Stimulated activated CD8-positive, alpha-beta memory T cell treated with anti-CD3 and anti-CD28 coated beads, Interleukin-15, amount 100 ng/mL, for 4 hours (primary cell): ENCODE measurements at places on chromosomes 11 and 22.

DNA sequence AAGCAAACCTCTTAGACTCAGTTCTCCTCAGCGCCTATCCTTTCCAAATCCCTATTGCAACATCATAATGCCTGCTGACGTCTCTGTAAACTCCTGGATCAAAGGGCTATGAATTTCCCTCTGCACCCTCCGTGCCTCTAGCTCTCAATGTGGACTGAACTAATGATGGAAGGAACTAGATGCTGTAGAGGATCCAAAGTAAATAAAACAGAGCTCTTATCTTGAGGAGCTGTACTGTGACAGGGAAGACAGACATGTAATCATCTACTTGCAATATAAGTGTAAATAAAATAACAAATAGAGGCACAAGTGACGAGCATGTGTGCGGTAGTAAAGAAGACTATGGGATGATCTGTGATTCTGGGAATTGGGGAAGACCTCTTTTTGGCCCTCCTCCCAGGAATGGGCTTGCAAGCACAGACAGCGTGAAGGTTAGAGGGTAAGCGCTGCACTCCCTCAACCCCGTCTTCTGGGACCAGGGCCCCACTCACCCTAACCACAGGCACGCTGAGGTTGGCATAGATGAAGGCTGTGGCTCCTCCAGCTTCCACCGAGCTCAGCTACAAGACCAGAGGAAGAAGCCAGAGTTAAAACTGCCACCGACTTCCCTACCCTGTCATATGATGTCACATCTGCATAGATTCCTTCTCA, 42.2 kb downstream of the P4HA3 start:
- no peak for DNase-seq

DNA sequence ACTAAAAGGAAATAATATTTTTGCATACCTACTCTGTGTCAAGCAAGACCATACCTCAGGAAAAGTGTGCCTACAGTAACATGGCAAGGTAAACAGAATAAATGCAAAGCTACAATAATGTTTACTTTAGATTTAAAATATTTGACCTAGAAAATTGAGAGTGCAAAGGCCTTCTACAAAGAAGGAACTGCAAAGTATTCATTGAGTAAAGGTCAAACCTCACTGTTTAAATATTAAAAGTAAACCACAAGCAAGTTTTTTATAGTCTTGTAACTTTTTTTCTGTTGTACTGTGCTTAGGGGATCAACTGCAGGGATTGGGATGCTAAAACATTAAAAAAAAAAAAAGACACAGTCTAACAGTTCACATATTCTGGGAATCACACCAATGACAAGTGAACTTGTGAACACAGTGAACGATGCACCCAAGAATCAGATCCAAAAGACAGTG, 48.8 kb downstream of the CWF19L2 start:
- no peak for DNase-seq

GRCh38 chr22:28817919-28818859, 17.8 kb upstream of the XBP1 start:
- no peak for DNase-seq

- DNase-seq = no peak
Measured at GRCh38 chr11:995752-996420, 40.6 kb downstream of the MUC6 start.

- no peak for DNase-seq
Measured at GRCh38 chr11:16087886-16088285, 268.5 kb downstream of the SOX6 start.

- no peak for DNase-seq
Measured at GRCh38 chr11:123330948-123331347, 99.1 kb upstream of the GRAMD1B start.

GRCh38 chr22:33684087-33684486, 236.2 kb downstream of the LARGE1 start:
- no peak for DNase-seq

GRCh38 chr11:113242767-113243397, 71.5 kb upstream of the TTC12 start:
- no peak for DNase-seq

DNA sequence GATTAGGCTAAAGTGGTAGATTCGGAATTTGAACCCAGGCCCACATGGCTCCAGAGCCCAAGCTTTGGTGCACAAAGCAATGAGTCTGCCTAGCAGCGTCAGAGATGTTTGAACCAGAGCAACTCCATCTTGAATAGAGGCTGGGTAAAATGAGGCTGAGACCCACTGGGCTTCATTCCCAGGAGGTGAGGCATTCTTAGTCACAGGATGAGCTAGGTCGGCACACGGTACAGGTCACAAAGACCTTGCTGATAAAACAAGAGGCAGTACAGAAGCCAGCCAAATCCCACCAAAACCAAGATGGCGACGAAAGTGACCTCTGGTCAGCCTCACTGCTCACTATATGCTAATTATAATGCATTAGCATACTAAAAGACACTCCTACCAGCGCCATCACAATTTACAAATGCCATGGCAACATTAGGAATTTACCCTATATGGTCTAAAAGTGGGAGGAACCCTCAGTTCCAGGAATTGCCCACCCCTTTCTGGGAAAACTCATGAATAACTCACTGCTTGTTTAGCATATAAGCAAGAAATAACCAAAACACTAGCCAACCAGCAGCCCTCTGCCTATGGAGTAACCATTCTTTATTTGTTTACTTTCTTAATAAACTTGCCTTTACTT, 40.3 kb upstream of the DAGLA start:
- DNase-seq = no peak

DNA sequence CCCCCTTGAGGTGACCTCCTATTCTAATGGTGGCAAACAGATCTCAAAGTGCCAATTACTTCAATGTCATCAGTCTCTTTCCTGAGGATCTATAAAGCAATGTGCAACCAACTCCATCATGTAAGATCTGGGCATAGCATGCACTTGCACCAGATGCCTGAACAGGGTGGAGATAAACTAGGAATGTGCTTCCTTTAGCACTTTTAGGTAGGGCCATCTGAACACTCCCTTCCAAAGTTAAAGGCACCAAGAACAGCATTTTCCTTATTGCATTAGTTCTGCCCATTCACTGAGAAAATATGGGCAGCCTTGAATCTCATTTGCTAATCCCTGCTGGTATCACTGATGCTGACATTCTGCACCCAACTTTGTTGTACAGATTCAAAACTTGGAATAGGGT, 112.0 kb downstream of the SGSM3 start:
- DNase-seq = no peak

DNA sequence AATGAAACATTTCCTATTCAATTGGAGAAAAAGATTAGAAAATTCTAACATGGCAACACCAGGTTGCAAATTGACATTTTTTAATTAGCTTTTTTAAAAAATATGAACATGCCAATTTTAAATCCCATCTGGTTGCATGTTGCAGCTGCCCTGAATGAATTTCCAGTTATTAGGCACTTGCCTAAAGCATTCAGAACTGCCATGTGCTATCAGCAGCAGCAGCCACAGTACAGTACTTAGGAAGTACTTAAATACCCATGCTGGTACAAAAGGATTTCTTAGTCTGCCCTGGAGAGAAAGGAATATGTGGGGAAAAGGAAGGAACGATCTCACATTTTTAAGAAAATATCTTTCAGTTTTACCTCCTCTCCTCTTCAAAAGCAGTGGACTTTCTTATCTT, 46.2 kb downstream of the FAM168A start:
- DNase-seq = no peak

GRCh38 chr11:75475767-75476650, 43.0 kb upstream of the KLHL35 start:
- no peak for DNase-seq

DNA sequence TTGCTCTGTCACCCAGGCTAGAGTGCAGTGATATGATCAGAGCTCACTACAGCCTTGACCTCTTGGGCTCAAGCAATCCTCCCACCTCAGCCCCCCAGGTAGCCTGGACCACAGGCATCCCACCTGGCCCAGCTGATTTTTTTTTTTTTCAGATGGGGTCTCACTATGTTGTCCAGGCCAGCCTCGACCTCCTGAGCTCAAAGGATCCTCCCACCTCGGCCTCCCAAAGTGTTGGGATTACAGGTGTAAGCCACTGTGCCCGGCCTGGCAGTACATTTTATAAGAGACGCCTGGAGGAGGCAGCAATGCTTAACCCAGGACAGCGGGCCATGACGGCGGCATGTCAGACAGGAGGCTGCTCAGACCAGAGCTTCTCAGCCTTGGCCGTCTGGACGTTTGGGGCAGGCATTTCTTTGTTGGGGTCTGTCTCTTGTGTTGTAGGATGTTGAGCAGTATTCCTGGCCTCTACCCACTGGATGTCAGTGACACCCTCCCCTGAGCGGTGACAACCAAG, 4.3 kb downstream of the LGALS2 start:
- no peak for DNase-seq

- no peak for DNase-seq
Measured at GRCh38 chr11:27205250-27205649, 157.8 kb downstream of the CCDC34 start.

DNA sequence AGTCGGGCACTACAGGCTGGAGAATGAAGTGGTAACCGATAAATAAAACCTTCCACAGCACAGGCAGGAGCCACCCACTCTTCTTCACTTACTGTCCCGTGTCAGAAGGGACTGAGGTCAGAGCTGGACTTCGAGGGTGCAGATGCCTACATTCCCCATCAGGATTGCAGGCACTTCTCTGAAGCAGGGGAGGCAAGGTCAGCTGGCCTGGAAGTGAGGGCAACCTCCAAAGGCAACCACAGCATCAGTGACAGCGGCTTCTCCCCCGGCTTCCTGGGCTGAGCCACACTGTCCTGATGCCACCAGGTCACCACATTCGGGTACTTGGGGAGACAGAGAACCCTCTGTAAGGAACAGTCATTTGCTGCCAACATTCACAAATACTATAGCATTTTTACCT, 22.7 kb downstream of the TCIRG1 start:
- no peak for DNase-seq

DNA sequence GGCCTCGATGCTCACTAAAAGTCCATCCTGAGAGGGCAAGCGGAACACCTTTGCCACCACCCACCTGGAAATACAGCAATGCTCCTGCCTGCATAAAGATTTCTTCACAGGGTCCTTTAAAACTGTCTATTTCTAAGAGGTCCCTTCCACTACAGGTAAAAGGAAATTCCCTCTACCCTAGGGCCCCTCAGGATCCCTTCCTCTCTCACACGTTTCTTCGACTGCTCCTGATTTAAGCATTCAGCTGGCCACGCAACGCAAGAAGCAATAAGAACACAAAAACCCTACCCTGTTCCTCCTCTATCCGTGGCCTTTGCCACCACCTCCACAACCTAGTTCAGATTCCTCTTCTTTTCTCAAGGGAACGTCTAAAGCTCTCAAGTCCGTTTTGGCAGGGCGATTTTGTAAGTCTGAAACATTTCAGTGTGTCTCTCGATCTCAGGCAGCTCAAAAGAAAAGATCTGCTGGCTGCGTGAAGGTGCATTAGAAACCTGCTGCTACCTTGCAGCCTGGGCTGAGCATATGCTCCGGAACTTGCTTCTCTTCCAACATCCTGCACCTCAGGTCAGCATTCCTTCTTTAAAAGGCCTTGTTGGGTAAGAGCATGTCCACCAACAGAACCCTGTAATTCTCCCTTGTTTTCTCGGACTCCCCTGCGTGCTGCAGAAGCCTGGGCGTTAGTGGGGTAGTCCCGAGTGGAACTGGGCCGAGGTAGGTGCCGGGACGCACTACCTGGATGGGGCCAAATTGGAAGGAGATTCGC, 1.6 kb downstream of the LGR4 start:
- DNase-seq = no peak

DNA sequence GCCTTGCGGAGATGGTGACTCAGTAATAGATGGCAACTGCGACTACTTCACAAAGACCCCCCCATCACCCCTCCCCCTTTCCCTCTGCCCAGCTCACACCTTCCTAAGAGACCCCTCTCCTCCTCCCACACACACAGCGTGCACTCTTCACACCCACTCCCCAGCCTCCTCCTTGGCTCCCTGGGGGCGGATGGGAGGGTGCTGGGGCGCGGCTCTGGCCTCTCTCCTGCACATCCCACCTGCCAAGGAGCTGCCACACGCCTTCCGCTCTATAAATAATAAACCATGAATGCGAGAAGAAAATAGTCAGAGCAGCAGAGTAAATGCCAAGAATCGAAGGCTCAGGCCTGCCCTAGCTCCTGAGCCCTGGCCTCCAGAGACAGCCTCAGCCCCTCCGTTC, 4.5 kb downstream of the P2RX3 start:
- DNase-seq = no peak

DNA sequence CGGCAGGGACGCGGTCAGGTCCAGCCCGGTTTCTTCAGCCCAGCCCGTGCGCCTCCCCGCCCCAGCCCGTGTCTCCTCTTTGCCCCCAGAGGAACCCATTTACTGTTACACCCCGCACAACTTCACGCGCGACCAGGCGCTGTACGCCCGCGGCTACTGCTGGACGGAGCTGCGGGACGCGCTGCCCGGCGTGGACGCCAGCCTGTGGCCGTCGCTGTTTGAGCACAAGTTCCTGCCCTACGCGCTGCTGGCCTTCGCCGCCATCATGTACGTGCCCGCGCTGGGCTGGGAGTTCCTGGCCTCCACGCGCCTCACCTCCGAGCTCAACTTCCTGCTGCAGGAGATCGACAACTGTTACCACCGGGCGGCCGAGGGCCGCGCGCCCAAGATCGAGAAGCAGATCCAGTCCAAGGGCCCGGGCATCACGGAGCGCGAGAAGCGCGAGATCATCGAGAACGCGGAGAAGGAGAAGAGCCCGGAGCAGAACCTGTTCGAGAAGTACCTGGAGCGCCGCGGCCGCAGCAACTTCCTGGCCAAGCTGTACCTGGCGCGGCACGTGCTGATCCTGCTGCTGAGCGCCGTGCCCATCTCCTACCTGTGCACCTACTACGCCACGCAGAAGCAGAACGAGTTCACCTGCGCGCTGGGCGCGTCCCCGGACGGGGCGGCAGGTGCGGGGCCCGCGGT, 6.5 kb downstream of the PANX2 start:
- DNase-seq = no peak

DNA sequence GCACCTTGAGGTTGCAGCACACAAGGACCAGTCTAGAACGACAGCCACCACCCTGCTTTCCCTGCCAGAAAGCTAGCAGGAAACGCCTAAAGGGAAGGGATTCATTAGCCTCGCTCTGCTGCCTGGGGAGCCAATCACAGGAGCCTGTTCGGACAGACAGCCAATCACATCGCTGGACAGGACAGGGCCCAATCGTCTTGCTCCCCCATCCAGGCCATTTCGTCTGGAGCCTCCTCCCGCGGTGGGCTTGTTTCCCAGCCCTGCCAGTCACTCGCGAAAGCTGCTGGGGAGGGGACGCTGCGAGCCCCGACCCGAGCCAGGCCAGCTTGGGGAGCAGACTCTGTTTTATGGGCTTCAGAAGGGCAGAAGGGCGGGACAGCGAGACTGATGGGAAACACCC, 79.8 kb upstream of the NCAM1 start:
- DNase-seq = no peak

DNA sequence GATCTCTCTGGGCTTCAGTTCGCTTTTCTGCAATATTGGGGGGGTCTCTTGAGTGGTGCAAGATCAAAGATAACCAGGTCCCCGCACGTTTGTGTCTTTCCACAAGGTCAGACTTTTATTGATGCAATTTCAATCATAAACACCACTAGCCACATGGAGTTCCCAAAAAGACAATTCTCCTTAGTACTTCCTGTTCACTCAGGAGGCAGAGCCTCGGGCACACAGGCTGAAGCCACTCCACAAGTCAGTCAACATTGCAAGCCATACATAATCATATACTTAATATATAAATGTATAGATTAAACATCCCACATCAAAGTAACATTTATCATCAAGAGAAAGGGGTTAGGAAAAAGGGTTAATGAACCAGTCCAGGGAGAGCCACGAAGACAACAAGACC, 12.0 kb downstream of the ST14 start:
- DNase-seq = no peak

- no peak for DNase-seq
Measured at GRCh38 chr22:27212617-27213177, 555.3 kb downstream of the MIAT start.
